ENCODE measurements at places on chromosomes 12 and 14.

GRCh38 chr12:102379346-102380162 is 100.8 kb downstream of the IGF1 start:
- DNase-seq = no peak

DNA sequence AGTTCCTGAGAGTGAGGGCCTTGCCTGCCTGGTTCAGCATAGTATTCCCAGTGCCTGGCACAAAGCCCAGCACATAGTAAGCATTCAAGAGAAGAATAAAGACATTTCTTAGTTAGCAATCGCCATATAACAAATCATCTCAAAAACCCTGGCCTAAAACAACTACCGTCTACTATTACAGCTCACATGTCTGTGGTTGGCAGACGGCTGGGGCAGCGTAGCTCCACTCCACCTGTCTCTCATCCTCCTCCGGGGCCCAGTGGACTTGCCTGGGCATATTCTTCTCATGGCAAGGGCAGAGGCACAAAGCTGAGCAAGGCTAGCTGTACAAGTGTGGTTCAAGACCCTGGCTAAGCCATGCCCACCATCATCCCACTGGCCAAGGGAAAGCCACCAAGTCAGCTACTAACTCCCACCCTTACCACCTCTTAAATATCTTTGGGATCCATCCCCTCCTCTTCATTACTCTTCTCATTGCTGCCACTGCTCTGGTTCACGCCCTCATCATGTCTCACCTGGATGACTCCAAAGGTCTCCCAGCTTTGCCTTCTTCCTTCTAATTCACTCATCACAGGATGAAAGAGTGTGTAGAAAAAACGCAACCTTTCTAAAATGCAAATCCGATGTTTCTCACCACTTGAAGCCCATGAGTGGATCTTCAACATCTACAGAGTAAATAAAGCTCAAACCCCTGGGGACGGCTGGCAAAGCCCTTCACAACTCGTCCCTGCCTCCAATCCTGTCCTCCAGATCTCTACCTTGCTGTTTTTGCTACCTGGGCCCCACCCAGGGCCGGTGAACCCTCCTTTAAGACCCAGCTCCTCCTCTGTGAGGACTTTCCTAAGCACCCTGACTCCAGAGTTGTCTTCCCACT is 10.4 kb downstream of the TMEM229B start:
- DNase-seq = no peak

DNA sequence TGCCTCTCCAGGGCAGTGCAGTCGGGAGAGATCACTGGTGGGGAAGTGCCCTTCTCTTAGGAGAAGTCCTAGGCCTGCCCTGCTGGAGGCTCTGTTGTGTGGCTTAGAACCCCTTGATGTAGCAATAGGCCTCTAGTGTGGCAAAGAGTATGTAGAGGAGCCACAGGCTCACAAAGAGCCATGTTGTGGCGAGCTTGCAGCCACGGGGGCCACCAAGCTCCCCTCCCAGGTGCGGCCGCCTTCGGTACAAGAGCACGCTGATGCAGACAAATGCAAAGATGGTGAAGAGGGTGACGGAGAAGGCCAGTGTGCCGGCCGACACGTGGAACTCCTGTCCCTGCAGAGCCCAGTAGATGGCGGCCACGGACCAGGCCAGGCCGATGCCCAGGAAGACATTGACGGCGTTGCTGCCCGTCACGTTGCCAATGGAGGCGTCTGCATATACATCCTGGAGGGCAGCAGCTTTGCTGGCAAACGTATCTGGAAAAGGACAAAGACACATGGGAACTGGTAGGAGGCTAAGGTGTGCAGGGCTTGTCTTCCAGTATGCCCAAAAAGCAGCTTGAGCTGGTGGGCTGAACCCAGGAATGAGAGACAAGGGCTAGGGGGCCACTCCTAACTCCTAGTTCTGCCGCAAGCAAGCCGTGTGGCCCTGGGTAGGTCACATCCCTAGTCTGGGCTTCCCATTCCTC is 142.8 kb downstream of the SLC8A3 start:
- peak; percentile 65 for DNase-seq

DNA sequence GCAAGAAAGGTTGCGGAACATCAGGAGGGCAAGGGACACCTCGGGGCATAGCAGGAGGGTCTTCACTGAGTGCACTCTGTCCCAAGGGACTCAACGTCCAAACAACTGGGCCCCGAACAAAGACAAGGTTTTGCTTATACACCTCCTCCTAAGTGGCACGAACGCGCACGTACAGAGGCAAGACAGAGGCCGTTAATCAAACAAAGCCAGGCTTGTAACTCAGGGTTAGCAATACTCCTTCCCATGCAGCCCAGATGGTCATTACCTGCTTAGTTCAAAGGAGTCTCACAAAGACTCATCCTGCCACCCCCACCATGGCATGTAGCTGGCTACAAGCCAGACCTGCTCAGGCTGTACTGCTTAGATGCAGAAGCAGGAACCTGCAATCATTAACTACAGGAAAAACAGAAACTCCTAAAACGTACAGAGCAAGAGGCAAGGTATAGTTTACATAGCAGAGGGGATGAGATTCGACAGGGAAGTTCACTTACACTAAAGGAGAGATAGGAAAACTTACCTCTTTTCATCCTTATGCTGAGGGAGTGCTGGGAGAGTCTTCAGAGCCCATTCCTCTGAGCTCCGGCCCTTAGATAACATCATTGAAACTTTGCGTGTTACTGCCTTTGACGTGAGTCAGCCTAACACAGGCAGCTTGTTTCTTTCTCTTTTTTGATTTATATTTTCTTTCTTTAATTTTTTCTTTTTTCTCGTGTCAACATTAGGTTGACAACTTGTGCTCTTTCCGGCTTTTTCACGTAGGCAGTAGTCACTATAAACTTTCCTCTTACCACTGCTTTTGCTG is 1319.1 kb downstream of the TMEM121 start:
- no peak for DNase-seq

- DNase-seq = peak; percentile 51
Observed at GRCh38 chr12:53696285-53696654, 20.4 kb upstream of the ATP5MC2 start.

DNA sequence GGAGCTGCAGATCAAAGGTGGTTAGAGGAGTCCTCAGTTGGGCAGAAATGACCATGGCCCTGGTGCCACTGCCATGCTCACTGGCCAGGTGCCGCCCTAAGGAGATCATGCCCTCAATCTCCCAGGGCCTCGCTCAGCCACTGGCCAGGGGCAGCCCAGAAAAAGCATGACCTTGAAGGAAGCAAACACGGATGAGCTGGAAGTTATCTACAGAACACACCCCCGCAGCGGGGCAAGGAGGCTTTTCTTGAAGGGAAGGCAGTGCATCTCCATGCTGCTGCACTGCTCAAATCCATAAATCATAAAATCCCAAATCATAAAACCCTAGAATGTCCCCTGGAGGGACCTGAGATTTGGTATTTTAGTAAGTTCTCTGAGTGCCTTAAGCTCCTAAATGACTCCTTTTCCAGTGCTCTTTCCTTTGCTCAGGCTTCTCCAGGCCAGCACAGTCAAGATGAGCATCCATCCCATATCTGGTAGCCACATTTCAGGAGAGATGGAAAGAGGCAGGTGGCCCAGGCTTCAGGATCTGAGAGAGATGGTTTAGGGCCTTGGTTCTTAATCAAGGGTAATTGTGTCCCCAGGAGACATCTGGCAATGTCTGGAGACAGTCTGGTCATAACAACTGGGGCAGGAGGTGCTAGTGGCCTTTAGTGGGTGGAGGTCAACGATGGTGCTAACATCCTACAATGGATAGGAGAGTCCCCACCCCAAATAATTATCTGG is 217.3 kb downstream of the RBM19 start:
- no peak for DNase-seq

GRCh38 chr12:132366341-132366861 is 37.0 kb upstream of the GALNT9 start:
- no peak for DNase-seq

DNA sequence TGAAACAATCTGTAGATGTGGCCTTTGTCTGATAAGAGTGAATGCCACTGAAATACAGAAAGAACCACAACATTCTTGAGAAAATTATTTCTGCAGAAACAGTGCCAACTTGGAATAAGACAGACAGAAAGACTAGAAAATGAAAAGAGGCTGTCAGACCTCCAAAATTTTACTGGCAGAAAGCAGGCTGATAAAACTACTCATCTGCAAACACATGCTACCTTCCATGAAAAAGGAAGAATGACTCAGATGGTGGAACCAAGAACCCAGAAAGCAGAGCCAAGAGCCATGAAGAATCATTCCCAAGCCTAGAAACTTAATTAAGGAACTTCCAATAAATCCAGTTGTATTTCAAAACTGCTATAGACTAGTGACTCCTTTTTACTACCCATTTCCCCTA is 31.9 kb upstream of the OSBPL8 start:
- no peak for DNase-seq

GRCh38 chr12:111222523-111222922 is 146.4 kb downstream of the PHETA1 start:
- no peak for DNase-seq

DNA sequence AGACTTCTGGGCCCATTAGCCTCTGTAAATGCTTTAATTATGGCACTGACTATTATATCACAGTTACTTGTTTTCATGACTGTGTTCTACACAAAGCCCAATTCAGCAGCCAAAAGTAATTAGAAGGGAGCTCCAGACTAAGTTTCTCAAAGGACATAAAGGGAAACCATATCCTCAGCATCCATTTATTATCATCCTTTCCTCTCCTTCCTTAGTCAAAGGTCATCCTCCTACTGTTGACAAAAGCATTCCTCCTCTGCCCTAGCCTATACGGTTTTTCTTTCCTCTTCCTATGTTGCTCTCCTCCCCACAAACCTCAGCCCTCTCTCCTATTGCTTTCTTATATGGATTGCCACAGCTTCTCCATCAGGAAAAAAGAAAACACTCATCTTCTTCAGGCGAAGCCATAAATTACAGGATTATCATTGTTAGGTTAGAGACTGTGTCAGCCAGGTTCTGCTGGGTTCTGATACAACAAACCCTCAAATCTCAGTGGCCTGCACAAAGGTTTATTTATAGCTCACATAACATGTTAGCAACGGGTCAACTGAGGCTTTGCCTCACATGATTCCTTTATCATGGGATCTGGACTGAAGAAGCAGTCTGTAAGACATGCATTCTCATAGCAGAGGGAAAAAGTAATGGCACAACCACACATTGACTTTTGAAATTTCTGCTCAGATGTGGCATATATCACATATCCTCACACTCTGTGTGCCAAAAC is 207.2 kb downstream of the SLC5A8 start:
- DNase-seq = no peak

DNA sequence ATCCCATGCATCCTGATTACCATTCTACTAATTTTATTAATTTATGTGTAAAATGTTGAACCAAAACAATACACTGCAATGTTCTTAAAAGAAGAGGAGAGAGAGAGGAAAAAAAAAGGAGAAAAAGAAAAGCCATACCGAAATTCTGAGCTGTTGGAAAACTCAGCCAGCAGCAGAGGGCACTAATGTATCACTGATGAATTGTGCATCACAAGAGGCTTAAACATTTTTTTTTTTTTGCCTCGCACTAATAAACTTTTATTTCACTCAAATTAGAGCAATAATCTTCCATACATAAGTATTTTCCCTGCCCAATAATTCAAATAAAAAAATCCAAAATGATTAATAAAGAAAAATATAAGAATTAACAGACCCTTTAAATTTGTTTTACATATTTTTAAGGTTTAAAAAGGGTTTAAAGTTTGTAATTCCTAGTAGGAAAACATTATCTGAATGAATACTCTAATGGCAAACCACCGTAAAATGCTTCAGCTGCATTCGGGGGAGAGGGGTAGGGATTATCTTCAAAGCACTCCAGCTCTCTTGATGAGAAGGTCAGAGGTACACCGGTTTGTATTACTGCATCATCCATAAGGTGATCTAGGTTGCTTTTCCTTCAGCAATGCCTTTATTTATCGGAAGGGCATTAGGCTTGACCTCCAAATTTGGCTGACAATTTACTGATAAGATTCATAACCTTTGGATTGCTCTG is 41.9 kb downstream of the ATP23 start:
- no peak for DNase-seq

DNA sequence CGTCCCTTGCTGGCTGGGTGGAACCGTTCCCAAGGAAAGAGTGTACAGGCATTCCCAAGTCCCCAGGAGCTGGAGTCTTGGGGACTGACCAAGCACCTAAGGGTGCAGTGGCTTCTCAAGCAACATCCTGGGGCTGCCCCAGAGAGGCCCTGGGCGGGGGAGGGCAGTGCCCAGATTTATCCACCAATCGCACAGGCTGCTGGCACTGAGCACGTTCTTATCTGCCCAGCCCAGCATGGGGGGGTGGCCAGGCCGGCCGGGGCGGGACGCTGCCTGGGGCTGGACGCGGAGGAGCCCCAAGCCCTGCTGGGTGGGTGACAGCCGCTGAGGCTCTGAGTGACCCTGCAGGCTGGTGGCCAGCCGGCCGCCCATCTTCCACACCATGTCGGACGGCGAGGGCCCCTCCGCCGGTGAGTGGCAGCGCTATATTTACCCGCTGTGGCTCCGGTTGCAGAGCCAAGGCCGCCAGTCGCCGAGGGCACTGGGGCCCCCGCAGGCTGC is 53.4 kb downstream of the CYP46A1 start:
- no peak for DNase-seq

DNA sequence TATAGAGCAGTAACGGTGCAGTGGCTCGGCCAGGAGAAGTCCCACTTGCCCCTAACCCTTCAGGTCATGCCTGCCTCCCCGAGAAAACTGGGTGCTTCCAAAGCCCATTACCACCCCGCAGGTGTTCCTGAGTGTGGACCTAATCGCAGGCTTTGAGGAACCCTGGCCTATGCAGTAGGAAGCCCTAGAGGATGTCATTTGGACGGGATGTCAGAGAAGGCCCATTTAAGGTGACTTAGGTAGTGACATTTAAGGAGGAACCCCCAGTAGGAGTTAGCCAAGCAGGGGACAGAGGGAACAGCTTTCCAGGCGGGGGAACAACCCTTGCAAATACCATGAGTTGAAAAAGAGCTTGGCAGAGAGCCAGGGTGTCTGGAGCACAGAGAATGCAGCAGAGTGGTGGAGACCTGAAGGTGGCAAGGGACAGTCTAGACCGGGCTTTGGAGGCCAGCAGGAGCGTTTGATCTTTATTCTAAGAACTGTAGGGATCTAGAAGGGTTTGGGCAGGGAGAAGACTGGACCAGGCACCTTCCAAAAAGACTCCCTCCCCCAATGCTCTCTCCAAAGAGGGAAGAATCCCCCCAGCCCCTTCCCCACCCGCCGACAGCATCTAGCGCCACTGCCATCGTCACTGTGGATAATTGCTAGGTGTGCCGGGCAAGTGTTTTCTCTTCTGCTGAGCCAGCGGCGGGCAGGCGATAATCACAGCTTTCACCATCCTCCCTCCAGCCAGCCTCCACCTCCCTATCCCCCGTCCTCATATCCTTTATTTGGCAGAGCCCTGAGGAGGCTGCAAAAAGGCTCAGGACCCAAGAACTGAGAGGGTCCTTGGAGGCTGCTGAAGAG is 33.3 kb upstream of the BEGAIN start:
- no peak for DNase-seq

- DNase-seq = no peak
Observed at GRCh38 chr12:119207063-119207560, 28.4 kb downstream of the HSPB8 start.

Data from gastrocnemius medialis (tissue), 4 donors.